ENCODE measurements at places on chromosomes 12 and 14.
A peak's percentile ranks its signal among the peaks of the same experiment; 100 is the strongest.

DNA sequence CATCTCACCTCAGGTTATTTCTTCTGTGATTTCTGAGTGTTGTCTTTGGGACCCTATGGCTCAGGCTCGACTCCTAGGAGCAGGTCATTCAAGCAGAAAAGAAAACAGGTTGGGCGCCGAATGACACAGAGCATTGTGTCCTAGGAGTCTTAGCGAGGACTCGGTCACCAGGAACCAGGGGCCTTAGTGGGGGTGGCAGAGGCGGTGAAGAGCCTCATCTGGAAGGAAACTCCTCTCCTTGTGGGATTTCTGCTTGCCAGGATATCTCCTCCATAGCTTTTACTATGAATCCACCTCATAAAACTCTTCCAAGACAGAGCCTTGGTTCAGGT, 630 bp downstream of the PLEKHH1 start:
- no peak for DNase-seq

DNA sequence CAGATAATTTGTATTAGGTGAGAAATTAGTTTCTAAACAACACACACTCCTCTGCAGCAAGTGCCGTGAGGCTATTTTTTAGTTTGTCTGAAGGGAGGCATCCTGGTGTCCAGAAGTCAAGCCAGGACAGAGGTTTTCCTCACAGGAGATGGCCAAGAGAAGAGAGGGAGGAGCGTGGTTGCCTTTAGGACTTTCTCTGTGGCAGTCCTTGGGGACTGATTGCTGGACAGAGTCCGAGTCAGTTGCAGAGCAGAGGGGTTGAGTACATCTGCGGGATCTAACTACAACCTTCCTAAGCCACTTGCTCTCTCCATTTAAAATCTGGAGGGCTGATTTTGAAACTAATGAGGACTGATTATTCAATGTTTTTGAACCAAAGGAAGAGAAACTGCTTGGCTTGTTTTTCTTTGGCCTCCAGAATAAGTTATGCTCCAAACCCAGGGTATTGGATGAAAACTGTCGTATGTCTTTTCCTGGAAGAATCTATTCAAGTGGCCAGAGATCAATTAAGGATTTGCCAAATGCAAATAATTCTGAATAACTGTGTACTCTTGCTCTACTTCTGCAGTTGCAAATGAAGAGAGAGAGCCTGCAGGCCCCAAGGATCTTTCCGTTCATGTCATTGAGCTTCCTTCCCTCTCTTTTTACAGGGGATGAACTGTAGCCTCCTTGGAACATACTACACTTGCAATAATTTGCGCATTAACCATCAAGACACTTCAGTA, 1.2 kb downstream of the SLCO1C1 start:
- no peak for DNase-seq

DNA sequence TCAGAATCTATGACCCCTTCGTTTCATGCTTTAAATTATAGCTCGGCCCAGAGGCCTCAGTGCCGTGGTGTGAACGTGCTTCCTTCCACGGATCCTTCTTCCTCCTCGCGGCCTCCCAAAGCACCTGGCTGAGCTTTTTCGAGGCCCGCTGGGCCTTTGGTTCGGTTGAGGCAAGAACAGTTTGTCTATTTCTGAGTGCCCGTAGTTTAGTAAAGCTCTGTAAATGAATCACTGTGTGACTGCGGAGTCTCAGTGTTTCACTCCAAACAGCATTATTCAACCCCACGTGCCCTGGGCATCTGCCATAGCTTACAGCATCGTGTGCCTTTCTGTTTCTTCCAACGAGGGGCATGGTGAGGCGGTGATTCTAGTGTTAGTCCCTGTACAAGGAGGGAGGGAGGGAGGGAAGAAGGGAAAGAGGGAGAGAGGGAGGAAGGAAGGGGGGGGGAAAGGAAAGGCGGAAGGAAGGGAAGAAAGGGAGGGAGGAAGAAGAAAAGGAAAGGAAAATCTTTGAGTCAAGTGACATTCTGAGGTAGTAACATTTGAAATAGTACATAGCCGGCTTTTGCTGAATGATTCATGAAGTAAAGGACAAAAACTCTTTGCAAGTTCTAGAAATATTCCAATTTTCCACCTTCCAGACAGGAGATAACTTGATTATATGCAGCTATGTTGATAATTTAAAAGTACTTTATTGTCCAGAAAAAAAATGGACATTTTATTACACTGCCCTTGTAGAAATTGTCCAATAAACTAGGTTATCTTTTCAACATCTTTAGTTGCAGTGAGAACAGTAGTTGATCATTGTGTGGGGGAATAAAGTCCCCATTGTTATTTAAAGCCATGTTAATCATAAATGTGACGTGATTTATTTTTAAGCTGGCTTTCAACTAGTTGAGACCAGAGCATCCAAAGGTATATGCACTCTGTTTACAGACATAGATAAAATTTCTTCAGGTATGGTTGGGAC, 1.2 kb upstream of the TRIM9 start:
- DNase-seq: peak; percentile 45

- DNase-seq: no peak
These were observed 48.5 kb downstream of the VCPKMT start for GRCh38 chr14:50067723-50068495.

DNA sequence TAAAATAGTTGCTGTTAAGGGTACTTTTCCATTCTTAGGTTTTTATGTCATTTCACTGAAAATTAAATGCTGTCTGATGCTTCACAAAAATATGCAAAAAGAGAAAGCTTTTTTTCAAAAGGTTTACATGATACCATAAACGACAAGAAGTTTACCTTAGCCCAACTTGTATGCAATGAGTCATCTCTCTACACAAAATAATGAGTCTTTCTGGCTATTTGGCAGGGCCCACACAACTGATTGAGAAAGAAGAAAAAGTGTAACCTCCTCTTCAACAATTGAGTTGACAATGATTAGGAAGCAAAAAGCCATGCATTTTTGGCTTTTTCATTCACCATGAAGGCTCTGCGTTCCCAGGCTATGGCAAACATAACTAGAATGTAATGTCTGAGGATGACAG, 165.4 kb upstream of the CPNE8 start:
- DNase-seq: no peak

DNA sequence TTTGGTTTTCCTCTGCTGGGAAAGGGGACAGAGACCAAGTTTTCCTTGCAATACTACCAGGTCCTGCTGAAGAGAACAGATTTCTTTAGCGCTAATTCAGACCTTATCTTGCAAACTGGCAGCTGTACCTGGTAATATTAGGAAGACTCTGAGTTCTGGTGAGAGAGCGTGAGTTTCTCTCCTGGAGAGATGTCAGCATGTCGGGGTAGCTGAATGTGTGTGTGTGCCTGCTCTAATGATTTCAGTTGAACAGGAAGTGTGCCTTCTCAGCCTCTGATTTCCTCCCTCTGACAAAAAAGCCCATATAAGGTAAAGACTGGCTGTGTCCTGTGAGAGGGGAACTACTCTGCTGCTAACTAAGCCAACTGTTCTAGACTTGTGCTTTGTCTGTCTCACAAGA, 10.3 kb upstream of the ERP27 start:
- DNase-seq: peak; percentile 27

- DNase-seq: no peak
These were observed 638.6 kb downstream of the BCL11B start for GRCh38 chr14:98633380-98633779.

DNA sequence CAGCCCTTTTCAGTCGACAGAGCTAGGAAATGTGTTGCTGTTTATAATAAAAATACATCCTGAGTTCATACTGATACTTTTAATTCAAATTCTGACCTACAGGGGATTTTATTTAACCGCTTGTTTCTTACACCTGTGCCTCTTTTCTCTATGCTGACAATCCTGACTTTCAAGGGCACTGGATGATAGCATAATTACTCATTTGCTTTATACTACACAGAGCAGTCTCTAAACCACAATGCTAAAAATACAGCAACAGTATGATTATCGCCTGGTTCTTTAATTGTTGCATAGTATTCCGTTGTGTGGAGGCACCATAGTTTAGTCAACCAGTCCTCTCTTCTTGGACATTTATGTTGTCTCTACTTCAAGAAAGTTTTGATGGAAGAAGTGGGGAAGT, 372.9 kb downstream of the DPF3 start:
- no peak for DNase-seq

- DNase-seq: no peak
These were observed 161.7 kb upstream of the RMST start for GRCh38 chr12:97300891-97301290.

- DNase-seq: no peak
These were observed 89.8 kb upstream of the DYRK2 start for GRCh38 chr12:67558775-67559174.

DNA sequence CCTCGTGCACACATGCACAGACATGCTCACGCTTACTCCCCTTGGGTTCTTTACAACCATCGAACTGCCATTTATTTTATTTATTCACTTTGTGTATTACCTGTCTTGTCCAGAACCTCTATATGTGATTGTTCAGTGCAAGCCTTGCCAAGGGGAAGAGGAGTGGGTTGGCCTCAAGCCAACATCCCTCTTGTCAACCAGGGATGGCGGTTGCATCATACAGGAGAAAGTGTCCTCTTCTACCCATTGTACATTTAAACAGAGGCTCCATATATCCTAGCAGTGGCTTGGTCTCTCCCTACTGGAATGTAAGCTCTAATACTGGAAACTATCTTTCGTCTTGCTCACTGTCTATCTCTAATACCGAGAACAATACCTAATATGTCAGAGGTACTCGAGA, 108.4 kb downstream of the C12orf42 start:
- no peak for DNase-seq

DNA sequence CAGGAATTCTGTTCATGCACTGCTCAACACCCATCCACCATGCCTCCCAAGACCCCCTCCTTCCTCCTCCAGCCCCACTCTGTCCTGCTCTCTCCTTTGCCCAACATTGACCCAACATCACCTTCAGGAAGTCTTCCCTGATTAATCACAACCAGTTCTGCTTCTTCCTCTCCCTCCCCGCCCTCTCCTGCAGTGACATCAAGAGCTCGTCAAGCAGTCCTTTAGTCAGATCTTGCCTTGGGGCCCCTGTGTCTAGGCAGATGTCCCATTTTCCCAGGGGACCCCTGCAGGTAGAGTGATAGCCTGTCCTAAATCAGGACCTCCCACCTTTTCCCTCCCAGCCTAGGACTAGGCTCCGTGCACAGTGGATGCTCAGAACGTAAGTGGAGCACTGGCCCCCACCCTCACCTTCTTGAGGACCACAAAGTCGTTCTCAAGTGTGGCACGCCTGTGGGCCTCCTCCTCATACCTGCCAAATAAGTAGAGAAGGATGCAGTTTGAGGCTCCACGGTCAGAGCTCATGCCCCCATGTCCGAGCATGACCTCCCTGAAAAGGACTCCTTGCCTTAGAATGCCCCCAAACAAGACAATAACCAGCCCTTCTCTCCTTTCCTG, 2.3 kb downstream of the KRT78 start:
- DNase-seq: no peak

GRCh38 chr14:68246074-68246785, 426.7 kb downstream of the RAD51B start:
- no peak for DNase-seq

DNA sequence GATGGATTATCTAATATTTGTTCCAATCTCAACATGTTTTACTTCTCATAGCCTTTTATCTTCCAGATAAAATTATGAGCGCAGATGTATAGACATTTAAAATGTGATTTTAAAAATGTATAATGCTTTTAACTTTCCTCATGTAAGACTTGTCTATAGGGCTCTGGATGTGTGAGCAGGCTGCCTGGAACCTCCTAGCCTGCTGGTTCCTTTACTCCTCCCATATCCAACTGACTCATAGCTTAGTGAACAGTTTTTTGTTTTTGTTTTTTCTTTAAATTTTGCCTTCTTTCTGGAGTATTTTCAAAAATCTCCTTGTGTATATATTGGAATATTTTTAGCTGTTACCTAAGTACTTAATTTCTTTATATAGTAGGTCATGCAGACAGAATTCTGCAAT, 115.4 kb downstream of the PDE3A start:
- DNase-seq: no peak

DNA sequence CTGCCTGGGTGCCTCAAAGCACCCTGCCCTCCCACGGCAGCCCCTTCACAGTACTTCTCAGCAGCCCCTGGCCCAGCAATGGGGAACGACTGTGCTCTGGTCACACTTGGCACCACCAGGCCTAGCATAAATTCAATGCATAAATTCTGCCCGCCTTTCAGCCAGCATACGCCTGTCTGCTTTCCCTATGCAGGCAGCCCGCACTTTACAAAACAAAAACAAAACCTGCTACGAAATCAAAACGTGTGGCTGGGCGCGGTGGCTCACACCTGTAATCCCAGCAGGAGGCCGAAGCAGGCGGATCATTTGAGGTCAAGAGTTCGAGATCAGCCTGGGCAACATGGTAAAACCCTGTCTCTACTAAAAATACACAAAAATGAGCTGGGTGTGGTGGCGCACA, 33.5 kb downstream of the SNRNP35 start:
- DNase-seq: no peak

DNA sequence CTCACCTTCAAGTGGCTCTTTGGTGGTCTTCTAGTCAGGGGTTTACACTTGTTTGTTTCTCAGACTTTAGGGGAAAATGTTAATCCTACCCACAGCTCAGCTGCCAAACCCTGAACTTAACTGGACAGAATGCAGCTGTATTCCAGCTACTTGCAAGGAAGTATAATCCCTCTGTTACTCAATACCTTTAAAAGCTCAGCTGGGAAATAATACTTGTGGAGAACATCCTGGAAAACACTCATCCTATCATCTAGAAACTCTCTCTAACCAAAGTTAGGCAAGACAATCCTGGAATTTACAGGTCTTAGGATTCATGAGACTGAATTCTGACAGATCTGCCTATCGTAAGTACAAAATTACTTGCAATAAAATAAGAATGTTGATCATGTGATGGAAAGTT, 404.1 kb downstream of the ADAMTS20 start:
- DNase-seq: no peak

DNA sequence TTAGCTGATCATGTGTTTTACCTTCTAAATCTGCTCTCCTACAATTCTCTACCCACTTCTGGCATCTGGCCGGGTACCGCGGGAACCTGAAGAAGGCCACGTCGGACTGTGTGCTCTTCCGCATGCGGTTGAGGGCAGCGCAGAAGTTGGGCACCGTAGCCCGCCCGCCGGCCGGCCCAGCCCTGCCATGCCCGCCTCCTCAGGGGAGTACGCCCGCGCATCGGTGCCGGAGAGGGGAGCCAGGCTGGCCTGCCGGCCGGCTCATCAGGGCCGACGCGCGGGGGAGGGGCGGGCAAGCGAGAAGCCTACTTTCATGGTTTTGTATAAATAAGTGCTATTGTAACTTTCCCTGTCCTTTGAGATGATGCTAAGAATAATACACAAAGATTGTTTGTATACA, 19.9 kb upstream of the ADAMTS20 start:
- DNase-seq: no peak

DNA sequence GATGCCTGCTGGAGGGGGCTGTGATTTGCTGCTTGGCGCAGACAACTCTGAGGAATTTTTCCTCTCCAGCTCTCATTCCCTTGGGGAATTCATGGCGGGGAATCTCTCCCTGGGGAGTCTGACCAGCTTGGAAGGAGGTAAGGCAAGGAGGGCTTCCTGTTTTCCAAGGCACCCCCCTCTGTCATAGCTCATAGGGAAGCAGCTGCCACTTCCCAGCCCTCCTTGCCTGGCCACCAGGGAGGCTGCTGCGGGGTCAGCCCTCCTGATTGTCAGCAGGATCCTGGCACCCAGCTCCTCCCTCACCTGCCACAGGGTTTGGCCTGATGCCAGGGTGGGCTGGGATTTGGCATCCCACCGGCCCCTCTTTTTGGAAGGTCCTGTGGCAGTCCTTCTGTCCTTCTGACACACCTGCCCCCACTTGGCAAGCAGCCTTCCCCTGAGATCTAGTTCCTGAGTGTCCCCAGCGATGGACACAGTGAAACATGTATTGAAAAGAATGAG, 74.9 kb downstream of the TSPAN9 start:
- no peak for DNase-seq

GRCh38 chr12:124539084-124540041, 28.0 kb downstream of the NCOR2 start:
- DNase-seq: no peak

GRCh38 chr14:73233564-73233963, 3.7 kb upstream of the PAPLN start:
- no peak for DNase-seq
